ENCODE measurements at places on chromosomes 6 and 20.

DNA sequence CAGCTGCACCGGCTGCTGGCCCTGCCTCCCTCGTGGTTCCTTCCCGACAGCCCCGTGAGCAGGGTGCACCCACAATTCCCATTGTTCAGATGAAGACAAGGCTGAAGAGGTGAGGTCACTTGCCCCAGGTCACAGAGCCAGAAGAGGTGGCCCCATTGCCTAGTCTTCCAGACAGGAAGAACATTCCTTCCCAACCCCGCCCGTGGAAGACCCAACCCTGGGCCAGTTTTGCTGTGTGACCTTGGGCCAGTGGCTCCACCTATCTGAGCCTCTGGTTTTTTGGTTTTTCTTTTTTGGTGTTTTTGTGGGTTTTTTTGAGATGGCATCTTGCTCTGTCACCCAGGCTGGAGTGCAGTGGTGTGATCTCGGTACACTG lies 61.7 kb downstream of the RIPOR3 start:
- DNase-seq = no peak

DNA sequence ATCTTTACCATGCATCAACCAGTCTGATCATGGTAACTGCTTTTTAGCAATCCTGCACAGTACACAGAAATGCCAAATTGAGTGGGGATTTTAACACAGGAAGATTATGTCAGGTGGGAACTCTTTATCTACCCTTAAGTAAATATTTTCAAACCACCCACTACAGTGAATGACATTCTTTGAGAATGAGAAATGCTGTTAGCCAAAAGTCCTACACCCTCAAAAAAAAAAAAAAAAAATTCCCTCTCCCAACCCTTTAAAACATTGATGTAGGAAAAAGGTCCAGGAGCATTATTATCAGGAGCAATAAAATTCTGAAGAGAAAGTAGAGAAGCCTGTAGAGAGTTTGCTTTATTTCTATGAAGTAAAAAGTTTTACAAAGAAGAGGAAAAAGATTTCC lies 307.2 kb upstream of the THEMIS start:
- DNase-seq = no peak

GRCh38 chr6:25277857-25278256 lies 1.3 kb upstream of the CARMIL1 start:
- DNase-seq = no peak

DNA sequence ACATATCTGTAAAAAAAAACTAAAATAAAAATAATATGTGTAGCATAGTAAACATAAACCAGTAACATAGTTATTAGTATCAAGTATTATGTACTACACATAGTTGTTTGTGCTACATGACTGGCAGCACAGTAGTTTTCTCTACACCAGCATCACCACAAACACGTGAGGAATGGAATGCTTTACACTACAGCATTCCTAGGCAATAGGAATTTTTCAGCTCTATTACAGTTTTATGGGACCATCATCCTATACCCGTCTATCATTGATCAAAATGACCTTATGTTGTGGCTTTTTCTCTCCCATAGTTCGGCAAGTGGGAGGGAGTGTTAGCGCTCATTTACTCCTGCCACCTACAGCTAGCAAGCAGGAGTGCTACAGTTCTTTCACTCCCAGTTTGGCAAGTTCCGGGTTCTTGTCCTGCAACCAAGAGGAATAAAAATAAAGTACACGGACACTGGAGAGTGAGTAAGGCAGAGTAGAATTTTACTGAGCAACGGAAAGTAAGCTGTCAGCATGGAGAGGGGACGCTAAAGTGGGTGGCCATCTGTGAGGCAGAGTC lies 196.8 kb upstream of the HSF2 start:
- no peak for DNase-seq

- no peak for DNase-seq
Measured at GRCh38 chr6:45423824-45424450, 46.2 kb upstream of the SUPT3H start.

DNA sequence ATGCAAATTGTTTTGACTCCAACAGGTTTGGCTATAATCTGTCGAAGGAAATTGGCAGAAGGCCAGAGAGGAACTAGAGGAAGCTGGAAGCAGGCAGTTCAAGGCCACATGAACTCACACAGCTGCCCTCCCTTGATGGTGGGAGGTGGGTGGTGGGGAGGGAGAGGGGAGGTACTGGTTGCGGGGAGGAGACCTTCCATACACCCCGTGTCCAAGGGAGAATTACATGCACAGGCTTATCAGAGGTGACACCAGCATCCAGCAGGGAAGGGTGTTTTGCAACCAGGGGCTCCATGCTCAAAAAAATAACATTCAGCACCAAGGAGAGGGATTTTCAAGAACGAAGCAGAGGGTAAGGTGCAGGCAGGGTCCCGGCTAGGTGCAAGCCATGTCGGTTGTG lies 9.1 kb downstream of the PRND start:
- no peak for DNase-seq

DNA sequence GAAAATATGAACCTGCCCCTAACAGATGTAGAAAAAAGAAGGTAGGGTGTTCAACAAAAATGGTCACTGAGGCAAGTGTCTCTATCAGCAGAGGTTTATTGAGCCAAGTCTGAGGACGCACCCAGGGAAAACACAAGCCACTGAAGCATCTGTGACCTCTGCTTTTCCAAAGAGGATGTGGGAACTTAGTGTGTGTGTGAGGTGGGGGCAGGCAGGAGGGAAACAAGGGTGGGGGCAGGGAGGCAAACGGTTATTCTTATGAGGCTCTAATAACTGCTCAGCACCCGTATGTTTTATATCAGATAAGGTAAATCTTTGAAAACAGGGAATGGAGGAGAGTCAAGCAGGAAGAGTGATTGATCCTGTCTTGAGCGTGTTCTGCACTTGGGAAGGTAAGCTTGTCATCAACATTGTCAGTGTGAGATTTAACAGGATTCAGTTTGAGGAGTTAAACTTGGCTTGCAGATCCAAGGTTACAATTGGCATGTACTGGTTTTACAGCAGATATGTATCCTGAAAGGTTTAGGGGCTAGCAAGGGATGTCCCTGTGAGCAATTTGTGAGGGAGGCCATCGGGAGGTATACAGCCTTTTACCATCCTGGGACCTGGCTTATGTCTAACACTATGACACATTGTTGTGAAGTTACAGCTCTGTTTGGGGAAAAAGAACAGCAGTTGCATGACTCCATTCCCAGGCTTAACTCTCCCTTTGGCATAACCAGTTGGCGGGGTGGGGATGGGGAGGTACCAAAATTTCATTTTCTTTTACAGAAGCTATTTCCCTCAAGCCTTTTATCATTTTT lies 33.7 kb downstream of the NINL start:
- no peak for DNase-seq

- no peak for DNase-seq
Measured at GRCh38 chr20:20482453-20482852, 114.5 kb downstream of the INSM1 start.

DNA sequence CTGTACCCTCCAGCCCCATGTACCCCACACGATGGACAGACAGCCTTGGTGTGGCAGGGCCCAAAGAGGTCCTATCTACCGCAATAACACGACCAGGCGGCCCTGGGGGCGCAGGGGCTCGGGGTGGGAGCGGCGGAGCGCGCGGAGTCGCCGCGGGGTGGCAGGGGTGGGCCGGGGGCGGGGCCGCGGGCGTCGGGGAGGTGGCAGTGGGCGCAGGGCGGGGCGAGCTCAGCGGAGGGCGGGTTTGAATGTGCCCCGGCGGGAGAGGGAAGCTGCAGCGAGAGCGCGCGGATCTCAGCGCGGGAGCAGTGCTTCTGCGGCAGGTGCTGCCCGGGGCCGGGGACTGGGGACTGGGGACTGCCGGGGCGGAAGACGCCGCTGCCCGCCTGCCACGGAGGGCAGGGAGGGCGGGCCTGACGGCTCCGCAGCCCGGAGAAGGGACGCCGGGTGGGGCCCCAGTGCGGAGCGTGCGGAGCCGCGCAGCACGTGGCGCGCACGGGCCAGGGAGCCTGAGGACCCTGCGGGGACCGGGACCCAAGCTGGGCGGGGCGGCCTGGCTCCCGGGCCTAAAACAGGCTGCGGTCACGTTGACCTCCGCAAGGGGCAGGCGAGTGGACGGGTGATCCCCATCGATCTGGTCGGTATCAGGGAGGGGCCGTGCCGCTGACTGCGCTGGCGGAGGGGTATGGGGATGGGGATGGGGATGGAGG lies at the start of gene SLC29A1:
SLC29A1 (plus strand) TSS at position 277 of the 710 bp plus-strand sequence. CDS start 3,719 bp downstream, outside the sequence.
- DNase-seq = peak; percentile 43

DNA sequence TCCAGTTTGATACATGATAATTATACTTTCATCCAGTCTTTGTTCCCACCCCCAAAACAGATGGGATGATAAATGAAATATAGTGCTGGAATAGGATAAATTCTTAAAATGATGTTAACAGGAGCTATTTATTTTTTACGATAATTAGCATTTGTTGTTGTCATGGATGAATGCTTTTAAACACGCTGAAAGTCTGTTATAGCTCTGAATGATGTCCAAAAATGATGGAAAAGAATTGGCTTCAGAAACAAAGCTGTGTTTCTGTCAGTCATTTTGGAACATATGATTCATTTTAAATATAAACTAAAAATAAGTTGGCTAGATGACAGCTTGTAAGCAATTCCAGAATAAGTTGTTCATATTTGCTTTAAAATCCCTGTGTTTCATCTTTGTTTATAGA lies 237.4 kb downstream of the GRIK2 start:
- no peak for DNase-seq

- no peak for DNase-seq
Measured at GRCh38 chr6:133502441-133503335, 261.5 kb downstream of the EYA4 start.

- no peak for DNase-seq
Measured at GRCh38 chr20:31559704-31560093, 45.4 kb upstream of the ID1 start.

DNA sequence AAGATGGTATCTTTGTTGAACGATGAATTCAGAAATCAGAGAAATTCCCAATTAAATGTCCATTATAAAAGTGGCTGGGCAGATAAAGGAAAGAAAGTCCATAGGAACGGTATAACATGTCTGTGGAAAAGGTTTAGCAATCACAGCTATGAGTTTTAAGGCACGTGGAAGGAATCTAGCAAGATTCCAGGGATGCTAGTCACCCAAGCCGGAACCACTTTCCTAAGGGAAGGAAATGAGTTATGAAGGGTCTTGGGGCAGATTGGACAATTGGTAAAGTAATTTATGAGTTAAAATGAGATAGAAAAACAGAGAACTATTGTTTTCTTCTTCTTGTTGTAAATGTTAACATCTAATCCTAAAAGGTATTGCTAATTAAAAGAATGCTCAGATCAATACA lies 384.8 kb downstream of the ADGRB3 start:
- DNase-seq = no peak

GRCh38 chr6:88535306-88535705 lies 369.2 kb upstream of the CNR1 start:
- no peak for DNase-seq

DNA sequence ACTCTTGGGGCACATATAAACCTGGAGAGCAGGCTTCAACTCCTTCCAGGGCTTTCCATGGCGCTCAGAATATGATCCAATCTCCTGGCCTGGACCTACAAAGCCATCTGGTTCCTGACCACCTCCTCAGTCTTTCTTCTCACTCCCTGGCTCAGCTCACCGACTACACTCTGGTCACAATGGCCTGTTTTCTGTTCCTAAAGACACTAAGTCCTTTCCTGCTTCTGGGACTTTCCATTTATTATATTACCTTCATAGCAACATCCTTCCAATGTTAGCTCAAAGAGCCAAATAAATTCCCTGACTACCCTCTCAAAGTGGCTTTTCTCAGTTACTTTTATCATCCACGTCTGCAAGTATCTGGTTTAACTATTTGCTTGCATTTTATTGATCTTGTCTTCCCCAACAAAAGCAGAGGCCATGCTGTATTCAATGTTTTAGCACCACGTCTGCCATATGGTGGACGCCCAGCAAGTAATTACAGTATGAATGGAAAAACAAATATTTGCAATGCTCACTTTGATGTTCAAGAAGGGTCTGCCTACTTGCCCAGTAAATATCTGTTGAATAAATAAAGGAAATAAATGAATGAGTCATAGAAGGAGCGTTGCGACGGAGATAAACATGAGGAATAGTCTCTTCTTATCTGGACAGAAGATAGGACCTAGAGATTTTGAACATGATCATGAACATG lies 328.4 kb downstream of the ESR1 start:
- DNase-seq = no peak

DNA sequence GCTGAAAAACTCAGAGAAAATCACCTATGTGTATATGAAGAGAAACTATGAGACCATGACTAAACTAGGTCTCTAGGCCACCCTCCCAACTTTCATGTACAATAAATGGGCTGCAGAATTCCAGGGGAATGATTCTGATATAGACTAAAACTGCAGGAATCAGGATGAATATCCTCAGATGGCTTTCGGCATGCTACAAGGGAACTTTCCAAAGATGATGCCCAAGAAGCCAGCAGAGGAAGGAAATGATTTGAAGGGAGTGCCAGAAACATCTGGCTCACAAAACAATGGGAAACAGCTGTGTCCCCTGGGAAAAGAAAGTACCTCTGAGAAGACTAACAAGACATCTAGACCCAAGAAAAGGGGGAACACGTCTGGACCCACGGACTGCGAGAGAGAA lies 41.1 kb downstream of the PLN start:
- no peak for DNase-seq

DNA sequence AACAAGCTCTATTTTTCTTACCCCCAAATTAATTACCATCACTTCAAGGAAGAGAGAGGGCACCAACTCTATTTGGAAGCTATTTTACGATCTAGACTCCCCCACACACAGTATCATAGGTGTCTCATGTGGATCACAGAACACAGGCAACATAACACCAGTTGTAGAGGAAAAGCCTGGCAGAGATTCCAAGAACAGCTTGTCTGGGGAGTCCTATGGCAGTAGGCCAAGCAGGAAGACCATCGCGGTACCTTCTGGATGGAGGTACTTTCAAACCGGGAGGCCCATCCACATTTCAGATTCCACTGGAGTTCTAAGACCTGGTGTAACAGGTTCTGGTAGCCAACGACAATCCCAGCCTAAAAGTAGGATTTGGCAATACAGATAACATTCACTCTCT lies 37.6 kb upstream of the SPDEF start:
- DNase-seq = no peak

GRCh38 chr6:12269110-12269509 lies 21.1 kb upstream of the EDN1 start:
- DNase-seq = no peak

GRCh38 chr6:27693766-27694546 lies 218.2 kb downstream of the OR2B2 start:
- DNase-seq = no peak

DNA sequence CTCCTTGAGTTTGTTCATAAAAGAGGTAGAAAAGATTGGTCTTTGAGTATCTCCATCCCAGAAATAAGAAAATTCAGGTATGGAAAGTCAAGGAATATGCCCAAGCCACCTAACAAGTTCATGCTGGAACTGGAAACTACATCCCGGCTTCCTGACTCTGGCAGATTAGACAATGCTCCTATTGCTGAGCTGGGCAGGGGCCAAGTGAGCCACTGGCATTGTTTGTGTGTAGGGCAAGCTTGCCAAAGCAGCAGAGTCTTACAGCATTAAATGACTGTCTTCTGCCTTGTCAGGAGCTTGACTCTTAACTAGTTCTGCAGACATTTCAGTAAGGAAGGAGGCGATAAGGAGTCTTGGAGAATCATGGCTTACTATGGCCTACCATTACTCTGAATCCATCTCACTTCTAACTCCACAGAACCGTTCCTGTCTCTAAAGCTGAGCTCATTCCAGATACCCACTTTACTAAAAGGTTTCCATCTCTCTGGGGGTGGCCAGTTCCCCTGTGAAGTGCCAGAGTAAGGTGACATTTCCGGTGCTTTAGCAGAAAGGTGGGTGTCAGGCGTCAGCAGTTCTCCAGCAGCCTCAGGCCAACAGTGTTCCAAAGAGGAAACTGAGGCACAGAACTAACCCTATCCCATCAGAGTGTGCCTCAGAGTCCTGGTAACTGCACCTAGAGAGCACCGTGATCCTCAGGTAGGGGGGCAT lies 30.1 kb downstream of the PRDM1 start:
- peak; percentile 51 for DNase-seq
